Effector CD4-positive, alpha-beta T cell (primary cell): ENCODE measurements at places on chromosomes 12 and 14.
A peak's percentile ranks its signal among the peaks of the same experiment; 100 is the strongest.

DNA sequence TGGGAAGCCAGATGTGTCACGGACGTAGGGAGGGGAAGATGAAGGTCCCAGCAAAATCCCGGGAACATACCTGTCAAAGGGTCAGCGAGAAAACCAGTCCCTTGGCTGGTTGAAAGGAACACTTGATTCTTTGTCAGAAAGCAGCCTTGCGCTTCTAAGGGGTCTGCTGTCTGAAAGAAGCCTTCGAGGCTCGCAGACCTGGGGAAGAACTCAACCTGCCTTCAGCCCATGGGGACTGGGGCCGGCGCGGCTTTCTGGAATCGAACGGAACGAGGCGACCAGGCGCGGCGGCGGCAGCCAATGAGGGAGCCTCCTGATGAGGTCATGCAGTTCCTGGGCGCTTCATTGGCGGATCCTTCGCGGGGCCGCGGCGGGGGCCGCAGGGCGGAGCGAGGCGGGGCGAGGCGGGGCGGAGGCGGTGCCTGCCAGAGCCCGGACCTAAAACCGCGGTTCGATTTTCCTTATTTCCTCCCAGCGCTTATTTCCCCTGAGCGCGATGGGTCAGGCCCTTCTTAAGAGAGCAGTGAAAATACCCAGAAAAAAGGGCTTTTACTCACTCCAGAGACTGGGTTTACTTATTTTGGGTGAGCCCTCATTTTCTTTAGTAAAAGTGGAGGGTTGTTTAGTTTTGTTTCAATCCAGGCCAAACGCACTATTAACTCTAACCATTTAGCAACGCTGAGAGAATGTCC lies 11.8 kb upstream of the TTC7B start:
- DNase-seq: peak; percentile 90

DNA sequence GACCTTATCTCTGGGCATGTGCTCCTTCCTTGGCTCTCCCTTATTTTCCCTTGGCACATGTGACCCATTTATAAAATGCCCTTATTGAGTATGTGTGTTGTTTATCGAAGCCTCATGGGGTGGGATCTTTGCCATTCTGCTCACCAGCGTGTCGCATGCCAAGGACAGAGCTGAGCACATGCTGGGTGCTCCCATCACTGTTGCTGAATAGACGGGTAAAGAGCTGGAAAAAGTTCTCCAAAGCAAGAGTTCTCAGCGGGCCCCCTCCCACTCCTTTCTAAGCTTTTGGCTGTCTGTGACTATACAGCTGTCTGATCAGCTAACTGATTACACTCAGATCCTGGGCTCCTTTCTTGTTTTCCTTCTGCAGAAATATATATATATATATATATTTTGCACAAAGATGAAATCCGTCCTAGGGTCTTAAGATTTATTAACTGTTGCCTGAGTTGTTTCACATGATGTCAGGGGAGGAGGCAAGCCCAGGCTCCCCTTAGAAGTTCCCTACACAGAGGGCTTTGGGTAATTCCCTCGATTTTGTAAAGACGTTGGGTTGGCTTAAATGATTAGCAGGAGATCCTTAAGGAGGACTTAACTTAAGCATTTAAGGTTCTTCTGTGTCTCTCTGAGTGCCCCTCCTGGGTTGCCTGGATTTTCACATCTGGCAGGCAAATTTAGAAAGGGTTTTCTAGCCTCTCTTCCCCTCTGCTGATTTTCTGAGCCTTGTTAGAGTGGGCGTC lies 71.6 kb downstream of the TMEM132C start:
- no peak for DNase-seq

DNA sequence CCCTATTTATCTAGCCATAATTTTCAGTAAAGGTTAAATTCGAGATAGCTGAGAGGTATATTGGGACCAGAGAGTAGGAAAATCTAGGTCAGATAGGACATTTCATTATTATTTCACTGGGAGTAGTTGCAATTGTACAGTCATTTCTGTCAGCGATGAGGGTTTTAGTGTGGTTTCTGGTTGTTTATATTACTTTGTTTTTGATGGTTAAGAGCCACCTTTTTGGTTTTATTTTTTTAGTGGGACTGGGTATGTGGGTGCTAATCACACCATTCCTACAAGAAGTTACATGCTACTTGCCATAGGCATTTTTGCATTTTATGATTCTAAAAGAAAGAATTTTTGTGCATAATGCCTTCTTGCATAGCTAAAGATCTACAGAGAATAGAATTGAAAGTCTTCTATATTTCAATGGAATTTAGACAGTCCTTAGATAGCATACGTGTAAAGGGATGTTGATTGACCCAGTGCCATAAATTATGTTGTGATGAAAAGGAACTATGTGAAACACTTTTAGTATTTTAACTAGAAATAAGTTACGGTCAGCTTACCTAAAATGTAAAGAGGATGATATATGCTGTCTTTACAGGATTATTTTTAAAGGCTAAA lies 85.2 kb downstream of the KTN1 start:
- no peak for DNase-seq

DNA sequence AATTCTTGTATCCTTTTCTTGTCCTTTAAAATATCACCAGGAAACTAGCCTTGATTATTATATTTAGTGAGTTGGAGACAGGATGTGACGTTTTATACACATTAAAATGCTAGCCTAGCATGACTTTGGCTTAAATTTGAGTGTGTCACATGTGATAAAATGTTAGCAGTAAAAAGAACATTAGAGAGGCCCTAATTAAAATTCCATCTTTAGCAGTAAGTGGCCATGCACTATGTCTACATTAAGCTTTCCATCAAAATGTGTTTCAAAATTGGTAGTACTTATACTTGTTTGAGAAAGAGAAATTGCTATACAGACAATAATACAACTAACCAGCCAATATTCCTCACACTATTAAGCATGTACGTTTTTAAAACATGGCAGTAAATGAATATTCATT lies 29.9 kb upstream of the MGAT4C start:
- DNase-seq: no peak

- no peak for DNase-seq
These were observed 112.3 kb downstream of the ZFP36L1 start for GRCh38 chr14:68680541-68681051.

GRCh38 chr12:130097342-130097741 lies 64.9 kb upstream of the FZD10 start:
- no peak for DNase-seq
